NCI-H226 (cell line): ENCODE measurements at places on chromosomes 1 and 21.

GRCh38 chr1:89682611-89683010 is 49.7 kb downstream of the LRRC8C start:
- no peak for DNase-seq

DNA sequence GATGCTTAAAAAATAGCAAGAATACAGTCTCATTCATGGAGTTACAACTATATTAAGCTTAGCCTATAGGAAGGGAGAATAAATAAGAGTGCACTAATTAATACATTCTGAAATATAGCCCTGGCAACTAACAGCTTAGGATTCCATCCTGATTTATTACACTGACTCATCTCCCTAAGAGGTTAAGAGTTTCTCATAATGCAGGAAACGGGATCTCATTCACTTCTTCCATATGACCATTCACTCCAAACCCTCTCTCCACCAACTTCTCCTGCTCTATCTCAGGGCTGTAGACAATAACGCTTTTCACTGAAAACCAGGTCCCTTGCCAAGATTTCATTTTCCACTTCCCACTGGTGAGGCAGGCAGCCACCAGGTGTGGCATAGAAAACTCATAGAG is 168.5 kb upstream of the PLD5 start:
- no peak for DNase-seq

DNA sequence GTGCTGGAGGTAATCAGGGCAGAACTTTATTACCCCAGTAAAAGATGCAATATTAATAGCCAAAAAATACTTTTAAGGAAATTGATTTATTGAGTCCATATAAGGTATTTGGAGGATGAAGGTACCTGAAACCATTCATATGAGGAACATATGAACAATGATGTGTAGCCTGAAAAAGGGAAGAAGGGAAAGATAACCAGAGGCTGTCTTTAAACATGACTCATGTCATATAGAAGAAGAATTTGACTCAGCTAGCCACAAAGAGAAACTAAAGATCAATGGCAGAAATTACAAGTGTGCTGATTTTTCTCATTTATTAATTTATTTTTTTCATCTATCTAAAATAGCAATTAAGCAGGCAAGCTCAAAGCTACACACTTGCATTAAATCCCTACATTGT is 136.2 kb upstream of the DUSP10 start:
- no peak for DNase-seq

GRCh38 chr1:235025422-235025984 is 103.1 kb downstream of the TOMM20 start:
- no peak for DNase-seq

GRCh38 chr1:61568460-61569302 is 156.3 kb downstream of the TM2D1 start:
- DNase-seq: no peak

- DNase-seq: no peak
Observed at GRCh38 chr1:54551891-54552290, 3.9 kb downstream of the ACOT11 start.

GRCh38 chr1:208537198-208537597 is 293.0 kb upstream of the PLXNA2 start:
- DNase-seq: no peak

DNA sequence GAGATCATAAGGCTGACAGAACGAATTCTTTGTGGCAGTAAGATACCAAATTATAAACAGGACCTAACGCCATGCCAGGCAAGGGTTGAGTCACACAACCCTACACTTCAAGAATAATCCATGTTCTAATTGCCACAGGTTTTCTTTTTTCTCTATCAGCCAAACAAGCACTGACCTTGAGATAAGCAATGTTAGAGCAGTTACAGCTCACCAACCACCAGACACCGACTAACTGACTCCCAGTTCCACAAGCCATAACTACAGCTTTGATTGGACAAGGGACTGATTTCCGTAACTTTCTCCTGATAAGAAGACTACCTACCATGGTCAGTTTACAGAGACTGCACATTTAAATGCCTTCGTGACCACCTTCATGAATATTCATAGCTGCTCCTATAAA is 149.6 kb downstream of the PTPRU start:
- DNase-seq: no peak

GRCh38 chr1:199067483-199067882 is 428.6 kb downstream of the PTPRC start:
- DNase-seq: no peak

DNA sequence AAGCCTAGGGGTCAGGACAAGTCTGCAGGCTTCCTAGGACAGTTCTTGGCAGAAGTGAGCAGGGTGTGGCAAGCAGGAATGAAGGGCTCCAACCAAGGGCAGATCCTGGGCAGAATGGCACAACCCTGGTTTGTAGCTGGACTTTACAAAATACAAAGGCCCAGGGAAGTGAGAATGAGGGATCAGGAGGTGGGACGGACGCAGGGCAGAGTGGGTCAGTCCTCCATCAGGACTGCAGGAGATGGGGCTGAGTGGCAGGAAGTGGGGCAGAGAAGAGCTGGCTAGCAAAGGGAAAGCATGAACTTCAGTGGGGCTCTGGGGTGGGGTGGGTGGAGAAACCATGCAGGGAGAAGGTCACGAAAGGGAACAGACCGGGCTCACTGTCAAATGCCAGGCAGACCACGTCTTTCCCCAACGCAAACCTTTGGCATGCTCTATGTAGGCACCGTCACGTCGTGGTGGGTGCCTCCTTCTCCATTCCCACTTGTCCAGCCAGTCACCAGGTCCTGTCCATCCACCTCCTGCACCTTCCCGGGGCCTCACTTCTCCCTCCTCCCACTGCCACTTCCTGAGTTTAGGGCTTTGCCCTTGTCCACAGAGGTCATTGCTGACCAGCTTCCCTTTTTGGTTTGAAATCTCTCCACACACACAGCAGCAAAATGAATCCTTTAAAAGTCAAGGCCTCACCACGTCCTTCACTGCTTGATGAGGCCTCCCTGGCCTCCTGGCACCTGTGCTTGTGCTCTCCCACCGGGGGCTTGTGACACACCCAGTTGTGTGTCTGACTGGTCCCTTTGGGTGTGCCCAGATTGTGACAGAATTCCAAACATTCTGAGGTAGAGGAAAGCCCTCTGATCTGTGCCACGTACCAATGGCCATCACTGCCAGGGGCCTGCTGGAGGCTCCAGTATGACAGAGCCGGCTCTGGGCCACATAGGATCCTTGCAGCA is 8.7 kb upstream of the CLDN19 start:
- no peak for DNase-seq

DNA sequence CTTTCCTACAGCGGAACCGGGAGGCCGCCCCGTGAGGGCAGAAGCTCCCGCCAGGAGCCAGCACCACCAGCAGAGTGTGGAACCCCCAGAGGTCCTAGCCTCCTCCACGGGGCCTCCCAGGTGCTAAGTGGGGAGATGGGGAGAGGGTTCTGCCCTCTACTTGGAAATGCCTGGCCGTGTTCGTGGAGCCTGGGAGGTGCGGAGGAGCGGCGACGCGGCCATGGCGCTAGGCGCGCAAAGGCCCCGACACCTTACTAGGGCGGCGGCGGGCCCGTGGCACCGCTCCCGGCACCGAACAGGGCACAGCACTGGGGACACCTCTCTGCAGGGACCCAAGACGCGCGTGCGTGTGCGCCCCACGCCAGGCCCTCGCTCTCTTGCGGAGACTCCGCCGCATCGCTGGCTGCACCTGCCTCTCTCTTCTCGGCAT is 1.3 kb upstream of the CACNA1E start:
- DNase-seq: no peak

- DNase-seq: no peak
Observed at GRCh38 chr1:201020721-201021629, 2.5 kb downstream of the KIF21B start.

DNA sequence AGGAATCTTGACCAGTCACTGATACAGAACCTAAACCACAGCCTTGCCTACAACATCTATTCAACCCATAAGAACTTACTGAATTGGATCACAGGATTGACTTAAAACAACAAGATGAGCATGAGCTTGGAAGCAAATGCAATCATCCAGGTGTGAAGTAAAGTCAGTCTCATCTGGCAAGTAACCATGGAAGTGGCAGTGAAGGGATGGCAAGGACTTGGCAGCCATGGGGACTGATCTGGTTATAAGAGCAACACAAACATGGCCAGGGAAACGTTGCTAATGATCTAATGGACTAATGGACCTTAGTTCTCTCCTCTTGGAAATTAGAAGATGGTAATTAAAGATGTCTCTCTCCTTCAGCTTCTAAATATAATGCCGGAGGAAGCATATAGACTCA is 133.1 kb downstream of the VAV3 start:
- no peak for DNase-seq

GRCh38 chr1:15089258-15089992 is 64.1 kb upstream of the TMEM51 start:
- DNase-seq: no peak

GRCh38 chr1:37734629-37735591 is 30.0 kb downstream of the EPHA10 start:
- no peak for DNase-seq

GRCh38 chr1:191760016-191760415 is 398.2 kb upstream of the RGS18 start:
- no peak for DNase-seq

GRCh38 chr1:201560328-201561194 is 21.6 kb downstream of the NAV1 start:
- no peak for DNase-seq

- DNase-seq: no peak
Observed at GRCh38 chr1:57311006-57311405, 112.9 kb downstream of the DAB1 start.

DNA sequence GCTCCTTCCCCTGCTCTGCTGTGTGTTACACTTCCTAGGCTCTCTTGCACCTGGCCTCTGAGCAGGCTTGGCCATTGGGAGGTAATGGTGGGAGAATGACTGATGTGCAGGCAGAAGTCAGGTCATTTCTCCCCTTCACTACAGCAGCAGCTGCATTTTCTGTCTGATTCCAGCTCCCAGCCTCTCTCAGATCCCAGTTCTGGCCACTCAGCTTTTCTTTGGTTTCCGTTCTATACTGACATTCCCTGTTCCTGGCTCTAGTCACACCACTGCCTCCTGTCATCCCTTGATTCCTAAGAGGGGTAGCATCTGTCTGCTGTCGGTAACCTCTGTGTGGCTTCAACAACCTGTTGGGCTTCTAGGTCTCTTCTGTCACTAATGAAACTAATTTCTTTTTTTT is 127.7 kb upstream of the HOOK1 start:
- DNase-seq: no peak

- no peak for DNase-seq
Observed at GRCh38 chr1:175572932-175573868, 170.2 kb downstream of the TNR start.

- no peak for DNase-seq
Observed at GRCh38 chr1:110233861-110234260, 23.7 kb downstream of the KCNC4 start.

DNA sequence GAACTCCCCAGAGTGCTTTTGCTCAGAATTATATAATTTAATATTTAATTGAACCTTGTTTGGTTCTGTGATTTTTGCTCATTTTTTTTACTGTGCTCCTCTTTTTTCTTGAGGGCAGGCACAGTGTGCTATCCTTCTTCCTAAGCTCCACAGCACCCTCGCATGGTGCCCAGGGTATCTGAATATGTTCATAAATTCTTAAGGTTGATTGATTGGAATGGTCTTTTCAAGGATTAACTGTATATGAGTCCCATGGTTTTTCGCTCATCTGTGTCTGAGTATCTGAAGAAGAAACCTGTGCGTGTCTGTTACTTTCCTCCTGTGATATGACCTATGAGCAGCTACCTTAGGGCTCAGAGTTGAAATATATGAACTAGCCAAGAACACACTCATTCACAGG is 393.7 kb downstream of the HLX start:
- no peak for DNase-seq
